D721Med (cell line): ENCODE measurements at places on chromosomes 13 and 19.

- DNase-seq = no peak
These were observed 44.7 kb downstream of the CACNA1A start for GRCh38 chr19:13461536-13461935.

- no peak for DNase-seq
These were observed 66.6 kb upstream of the C1QTNF9B start for GRCh38 chr13:23963947-23964346.

DNA sequence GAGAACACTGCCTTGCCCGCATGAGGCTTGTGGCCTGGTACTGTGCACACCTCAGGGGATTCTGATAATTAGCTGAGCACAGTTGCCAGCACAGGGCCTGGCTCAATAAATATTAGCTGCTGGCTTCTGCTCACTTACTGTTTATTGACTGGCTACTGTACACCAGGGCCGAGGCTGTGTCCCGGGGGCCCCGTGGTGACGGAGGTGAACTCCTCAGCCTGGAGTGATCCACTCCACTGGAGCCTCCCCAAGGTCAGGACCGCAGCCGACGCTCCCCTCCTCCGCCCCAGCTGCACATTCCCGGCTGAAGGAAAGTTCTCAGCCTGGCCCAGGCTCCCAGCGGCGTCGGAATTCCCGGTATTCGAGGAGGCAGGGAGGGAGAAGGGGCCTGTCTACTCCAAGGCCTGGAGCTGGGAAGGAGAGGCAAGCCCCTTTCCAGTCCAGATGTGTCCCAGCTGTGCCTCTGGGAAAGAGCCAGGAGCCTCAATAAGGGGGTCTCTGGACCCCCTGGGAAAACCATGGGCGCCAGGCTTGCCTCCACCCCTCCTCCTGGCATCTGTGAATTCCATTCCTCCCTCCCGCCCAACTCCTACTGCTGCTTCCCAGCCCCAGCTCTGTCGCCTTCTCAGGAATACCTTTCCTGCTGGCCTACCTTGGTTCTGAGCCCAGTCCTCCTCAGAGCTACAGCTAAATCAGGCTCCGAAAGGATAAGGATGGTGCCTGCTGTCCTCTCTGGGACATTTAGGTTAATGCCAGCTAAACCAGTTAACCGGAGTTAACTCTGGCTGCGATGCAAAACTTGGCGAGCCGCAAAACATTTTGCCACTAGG is 7.3 kb downstream of the RPS16 start:
- DNase-seq = no peak

- DNase-seq = no peak
These were observed 44.9 kb upstream of the USPL1 start for GRCh38 chr13:30572859-30573275.

- no peak for DNase-seq
These were observed 65.6 kb downstream of the ARHGAP35 start for GRCh38 chr19:46926170-46927071.

GRCh38 chr19:35216833-35217648 is 11.5 kb downstream of the FAM187B start:
- DNase-seq = no peak

DNA sequence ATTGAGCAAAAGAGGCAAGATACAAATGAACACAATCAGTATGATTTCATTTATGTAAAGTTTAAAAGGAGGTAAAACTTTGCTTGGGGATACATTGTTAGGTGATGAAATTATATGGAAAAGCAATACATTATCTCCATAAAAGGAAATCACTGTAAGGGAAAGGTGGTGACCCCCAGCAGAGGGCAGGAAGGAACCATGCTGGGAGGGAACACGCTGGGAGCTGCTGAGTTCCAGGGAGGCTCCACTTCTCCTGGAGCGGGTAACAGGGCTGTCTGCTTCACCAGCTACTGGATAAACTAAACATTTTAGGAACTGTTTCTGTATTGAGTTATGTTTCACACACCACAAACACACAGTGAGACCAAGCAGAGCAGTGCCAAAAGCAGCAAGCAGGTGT is 91.2 kb downstream of the KATNAL1 start:
- no peak for DNase-seq

DNA sequence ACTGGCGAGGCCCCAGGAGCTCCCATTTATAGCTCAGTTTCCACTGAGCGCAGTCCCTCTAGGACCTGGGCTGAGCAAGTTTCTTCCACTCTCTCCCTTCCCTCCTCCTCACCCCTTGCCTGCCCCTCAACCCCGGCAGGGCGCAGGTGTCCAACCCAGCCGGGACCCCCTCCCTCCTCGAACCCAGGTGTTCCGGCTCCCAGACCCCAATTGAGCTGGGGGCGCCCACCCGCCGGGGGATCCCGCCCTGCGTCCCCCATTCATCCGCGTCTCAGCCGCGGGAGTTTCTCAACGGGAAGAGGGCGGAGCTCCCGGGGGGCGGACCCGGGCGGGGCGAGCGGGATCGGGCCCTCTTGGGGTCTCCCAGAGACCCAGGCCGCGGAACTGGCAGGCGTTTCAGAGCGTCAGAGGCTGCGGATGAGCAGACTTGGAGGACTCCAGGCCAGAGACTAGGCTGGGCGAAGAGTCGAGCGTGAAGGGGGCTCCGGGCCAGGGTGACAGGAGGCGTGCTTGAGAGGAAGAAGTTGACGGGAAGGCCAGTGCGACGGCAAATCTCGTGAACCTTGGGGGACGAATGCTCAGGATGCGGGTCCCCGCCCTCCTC is at the start of gene KIRREL2:
Gene KIRREL2, plus strand, starts transcription at position 366 of the 604 bp plus-strand sequence. Its CDS starts 209 bp downstream, at position 575.
- peak; percentile 68 for DNase-seq

DNA sequence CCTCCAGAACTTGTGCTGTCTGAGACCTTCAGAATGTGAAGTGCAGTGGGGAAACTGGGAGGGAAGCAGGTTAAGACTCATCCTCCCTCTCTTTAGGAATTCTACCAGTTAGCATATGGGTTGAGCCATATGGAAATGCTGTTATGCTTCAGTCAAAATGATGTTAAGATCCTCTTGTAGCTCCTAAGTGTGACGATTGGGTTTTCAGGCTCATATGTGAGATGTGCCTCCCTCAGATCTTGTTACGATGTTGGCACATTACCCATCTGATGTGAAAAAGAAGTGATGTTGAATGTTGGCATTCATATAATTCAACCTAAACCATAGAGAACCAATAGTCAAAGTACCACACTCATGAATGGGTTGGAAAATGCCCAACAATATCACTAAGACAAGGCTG is 67.8 kb upstream of the IPO5 start:
- no peak for DNase-seq

GRCh38 chr19:27906081-27906480 is 1306.9 kb downstream of the UQCRFS1 start:
- no peak for DNase-seq

DNA sequence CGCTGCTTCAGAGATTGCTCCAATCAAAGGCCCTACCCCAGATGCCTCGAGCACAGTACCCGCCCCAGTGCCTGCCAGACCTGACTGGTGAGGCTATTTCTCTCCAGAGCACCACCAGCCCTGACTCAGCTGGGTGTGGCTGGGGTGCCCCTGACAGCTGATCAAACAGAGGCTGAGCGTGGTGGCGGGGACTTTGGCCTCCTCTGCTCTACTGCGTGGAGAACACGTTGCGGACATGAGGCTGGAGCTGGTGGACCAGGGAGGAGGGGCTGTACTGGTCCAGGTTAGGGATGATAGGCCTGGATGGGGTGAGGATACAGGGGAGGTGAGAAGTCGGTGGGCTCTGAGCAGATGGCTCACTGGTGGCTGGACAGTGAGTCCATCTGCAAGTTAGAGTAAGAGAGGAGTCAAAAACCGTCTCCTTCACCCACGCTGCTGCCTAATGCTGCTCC is 3.5 kb upstream of the DOCK6 start:
- DNase-seq = no peak

- no peak for DNase-seq
These were observed 12.4 kb upstream of the PDCD2L start for GRCh38 chr19:34391813-34392212.

GRCh38 chr19:29767039-29767735 is 44.6 kb upstream of the CCNE1 start:
- DNase-seq = no peak

DNA sequence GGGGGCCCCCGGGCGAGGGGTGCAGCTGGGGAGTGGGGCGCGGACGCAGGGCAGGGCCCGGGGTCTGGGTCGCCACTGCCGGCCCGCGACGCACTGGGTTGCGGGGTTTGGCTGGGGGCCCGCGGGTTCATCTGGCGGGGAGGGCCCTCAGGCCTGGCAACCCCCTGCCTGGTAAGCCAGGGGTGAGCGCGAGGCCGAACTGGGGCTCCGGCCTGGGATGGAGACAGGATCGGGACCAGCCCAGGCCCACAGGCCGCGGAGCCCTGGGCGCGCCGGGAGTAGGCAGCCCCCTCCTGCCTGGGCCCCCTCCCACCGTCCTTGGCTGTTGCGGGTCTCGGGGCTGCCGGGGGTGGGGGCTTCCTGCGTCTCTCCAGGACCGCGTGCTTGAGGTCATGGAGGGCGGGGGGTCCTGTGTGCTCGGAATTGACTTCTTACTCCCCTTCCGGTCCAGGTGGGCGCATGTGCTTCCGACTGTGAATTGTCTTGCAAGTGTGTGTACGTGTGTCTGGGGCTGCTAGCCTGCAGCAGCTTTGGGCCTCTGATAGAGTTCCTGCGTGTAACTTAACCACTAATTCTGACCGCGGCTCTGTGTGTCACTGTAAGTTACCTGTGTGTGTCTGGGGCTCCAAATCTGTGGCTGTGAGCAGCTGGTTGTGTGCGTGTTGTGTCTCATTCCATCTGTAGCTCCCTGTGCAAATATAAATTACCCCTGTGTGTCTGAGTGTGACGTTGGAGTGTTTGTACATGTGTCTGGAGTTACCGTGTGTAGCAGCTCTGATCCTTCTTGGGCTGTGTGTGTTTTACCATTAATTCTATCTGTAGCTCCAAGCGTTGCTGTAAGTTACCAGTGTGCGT is 751 bp downstream of the GRAMD1A start:
- DNase-seq = no peak
